Progenitor cell of endocrine pancreas (in vitro differentiated cells): ENCODE measurements at places on chromosomes 12 and 14.

DNA sequence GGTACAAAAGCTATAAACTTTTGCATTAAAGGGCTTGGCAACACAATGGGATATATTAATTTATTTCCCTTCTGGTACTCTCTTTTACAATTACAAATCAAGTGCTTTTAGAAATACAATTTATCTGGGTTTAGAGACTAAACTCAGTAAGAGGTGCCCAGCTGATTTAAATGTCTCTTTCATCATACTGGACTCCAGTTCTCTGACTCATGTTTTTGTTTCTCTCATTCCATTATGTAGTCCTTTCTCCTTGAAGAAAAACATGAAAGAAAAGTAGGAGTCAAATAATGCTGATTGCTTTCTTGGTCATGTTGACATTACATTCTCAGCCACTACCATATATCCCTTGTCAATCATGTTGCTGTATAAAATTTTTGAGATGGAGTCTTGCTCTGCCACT is 36.3 kb upstream of the CFL2 start:
- no peak for DNase-seq
- H3K36me3 ChIP-seq, result peaks cover 6% of the 10 kb centered on the region
- H3K27me3 ChIP-seq, result no peaks in the 10 kb centered on the region
- no peak overlapping the region for H3K27ac ChIP-seq

GRCh38 chr12:27915536-27915935 is 57.0 kb downstream of the PTHLH start:
- no peaks in the 10 kb centered on the region for H3K4me1 ChIP-seq
- H3K4me3 ChIP-seq, result no peak overlapping the region
- H3K36me3 ChIP-seq, result no peaks in the 10 kb centered on the region
- no peaks in the 10 kb centered on the region for H3K27me3 ChIP-seq

GRCh38 chr14:92469515-92469914 is 44.1 kb upstream of the RIN3 start:
- no peak for DNase-seq
- H3K27me3 ChIP-seq, result peaks cover 8% of the 10 kb centered on the region
- no peaks in the 10 kb centered on the region for H3K36me3 ChIP-seq
- H3K4me1 ChIP-seq, result peaks cover 1% of the 10 kb centered on the region
- no peak overlapping the region for H3K27ac ChIP-seq

GRCh38 chr12:108378926-108379325 is 39.8 kb upstream of the CMKLR1 start:
- no peaks in the 10 kb centered on the region for H3K27me3 ChIP-seq
- H3K4me3 ChIP-seq, result no peak overlapping the region
- no peak for DNase-seq
- H3K27ac ChIP-seq, result no peak overlapping the region

GRCh38 chr14:104871145-104871655 is 6.1 kb downstream of the CEP170B start:
- no peak overlapping the region for H3K27ac ChIP-seq
- no peak overlapping the region for H3K4me3 ChIP-seq
- no peaks in the 10 kb centered on the region for H3K27me3 ChIP-seq
- H3K4me1 ChIP-seq, result peaks cover 6% of the 10 kb centered on the region

DNA sequence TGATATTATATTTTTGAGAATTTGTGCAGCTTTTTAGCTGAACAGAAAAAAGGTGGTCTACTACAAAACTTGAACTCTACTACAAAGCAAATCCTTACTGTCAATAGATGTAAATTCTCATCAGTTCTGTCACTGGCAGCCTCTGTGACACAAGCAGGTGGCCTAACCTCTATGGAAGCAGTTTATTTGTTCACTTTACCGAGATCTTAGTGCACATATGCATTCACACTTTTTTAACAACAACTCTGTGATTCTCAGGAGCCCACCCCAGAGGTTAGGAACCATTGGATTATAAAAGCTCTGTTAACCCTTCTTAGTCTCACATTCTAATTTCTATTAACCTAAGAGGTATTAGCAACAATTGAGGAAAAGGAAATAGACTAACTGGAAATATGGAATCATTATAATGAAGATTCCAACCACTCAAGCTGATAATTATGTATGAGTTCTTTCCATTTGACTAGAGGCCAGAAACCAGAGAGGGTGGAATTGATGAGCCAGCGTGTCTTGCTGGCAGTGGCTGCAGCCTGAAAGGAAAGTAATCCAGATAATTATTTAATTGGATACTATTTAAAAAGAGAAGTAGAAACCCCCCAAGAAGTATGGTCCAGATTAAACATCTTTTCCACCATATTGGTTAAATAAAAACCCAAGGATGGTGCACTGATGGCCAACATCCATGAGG is 451.1 kb downstream of the TMEM117 start:
- H3K4me1 ChIP-seq, result no peaks in the 10 kb centered on the region
- no peak overlapping the region for H3K4me3 ChIP-seq
- no peak overlapping the region for H3K27ac ChIP-seq
- H3K36me3 ChIP-seq, result no peaks in the 10 kb centered on the region
